Gastrocnemius medialis (tissue), 4 donors: ENCODE measurements at places on chromosomes 7 and 10. TPM values are rescaled to one million over a fixed set of nuclear protein-coding genes. Genes with fewer than 3 reads are reported as not detected.
A peak's percentile ranks its signal among the peaks of the same experiment; 100 is the strongest.

GRCh38 chr10:44065788-44066526 lies 318.9 kb downstream of the CXCL12 start:
- no peak for DNase-seq

DNA sequence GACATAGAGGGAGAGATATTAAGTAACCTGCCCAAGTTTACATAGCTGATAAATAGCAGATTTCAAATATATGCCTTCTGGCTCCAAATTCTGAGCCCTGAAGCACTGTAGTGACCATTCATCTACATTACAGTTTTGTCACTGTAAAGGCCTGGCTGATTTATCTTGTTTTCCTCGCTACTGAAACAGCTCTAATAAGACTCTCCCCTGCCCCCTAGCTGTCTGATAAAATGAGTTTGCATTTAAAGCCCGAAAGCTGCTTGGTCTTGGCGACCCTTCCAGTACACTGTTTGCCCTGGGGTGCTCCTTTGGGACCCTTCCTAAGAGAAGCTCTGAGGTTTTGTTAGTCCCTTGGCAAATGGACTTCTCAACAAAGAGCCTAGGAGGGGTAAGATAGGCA lies 59.7 kb upstream of the RAB11FIP2 start:
- no peak for DNase-seq

GRCh38 chr7:2864204-2864985 lies 20.3 kb upstream of the GNA12 start:
- DNase-seq = no peak

- DNase-seq = peak; percentile 65
Measured at GRCh38 chr10:72567421-72567820, 58.5 kb downstream of the MICU1 start.

DNA sequence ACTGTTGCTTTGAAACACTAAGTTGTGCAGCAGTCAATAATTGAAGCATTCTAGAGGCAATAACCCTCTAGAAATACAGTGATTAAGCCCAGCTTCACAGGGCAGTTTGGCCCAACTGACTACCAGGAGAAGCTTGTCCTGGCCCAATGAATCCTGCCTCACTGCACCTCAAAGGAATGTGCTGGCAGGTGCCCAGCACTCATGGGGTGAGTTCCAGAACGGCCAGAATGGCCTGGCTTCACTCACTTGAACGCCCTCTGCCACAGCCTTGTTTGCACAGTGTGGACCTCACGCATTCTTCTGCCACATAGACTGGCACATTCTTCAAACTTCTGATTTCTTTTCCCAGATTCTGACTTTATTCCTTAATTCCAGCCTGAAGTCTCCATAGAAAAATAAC lies 6.6 kb upstream of the ITIH2 start:
- DNase-seq = no peak

DNA sequence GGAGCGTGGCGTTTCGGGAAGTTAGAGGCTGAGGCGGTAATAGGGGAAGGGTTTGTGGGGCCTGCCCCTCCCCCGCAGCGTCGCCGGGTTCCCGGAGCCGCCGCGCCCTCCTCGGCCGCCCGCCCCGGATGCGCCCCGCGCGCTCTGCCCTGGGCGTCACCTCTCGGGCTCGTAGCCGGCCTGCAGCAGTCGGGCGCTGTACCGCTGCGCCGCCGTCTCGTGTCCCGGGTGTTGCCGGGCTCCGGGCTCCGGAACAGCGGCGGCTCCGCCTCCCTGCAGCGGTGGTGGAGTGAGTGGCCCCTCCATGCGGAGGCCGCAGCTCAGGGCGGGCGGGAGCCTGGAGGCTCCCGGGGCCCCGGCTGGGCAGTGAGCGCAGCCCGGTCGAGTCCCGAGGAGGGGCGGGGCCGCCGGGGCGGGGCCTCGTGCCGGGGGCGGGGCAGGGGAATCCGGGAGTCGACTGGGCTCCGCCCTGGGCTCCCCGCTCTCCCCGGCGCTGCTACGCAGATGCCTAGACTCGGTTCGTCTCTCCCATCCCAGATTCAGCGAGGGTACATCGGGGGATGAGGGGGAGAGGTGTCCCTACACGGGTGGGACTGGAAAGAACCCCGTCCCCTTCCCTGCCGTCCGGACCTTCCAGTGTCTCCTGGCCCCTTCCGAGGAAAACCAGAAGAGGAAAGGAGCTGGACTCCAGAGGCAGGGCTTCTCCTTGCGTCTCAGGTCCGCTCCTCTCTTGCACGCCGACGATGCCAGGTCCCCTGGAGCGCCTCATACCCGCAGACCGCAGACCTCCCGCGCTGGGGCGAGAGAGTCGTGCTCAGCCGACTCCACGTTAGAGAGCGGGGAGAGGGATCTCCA lies at the start of gene IMPDH1:
IMPDH1 (minus strand) TSS at position 387 of the 855 bp plus-strand sequence; CDS start at position 306, 81 bp downstream.
- peak; percentile 72 for DNase-seq

- DNase-seq = no peak
Measured at GRCh38 chr10:4941540-4942330, 21.5 kb upstream of the AKR1C1 start.

GRCh38 chr7:29256693-29257002 lies 62.1 kb downstream of the CHN2 start:
- no peak for DNase-seq

GRCh38 chr10:61542596-61542995 lies 89.4 kb upstream of the TMEM26 start:
- DNase-seq = no peak

- DNase-seq = no peak
Measured at GRCh38 chr10:122102869-122103525, 114.0 kb downstream of the TACC2 start.

GRCh38 chr10:16887565-16887964 lies 70.3 kb upstream of the RSU1 start:
- DNase-seq = no peak

GRCh38 chr10:51366044-51366443 lies 291.8 kb downstream of the PRKG1 start:
- DNase-seq = no peak

GRCh38 chr7:2537981-2538851 lies 17.1 kb downstream of the BRAT1 start:
- no peak for DNase-seq

DNA sequence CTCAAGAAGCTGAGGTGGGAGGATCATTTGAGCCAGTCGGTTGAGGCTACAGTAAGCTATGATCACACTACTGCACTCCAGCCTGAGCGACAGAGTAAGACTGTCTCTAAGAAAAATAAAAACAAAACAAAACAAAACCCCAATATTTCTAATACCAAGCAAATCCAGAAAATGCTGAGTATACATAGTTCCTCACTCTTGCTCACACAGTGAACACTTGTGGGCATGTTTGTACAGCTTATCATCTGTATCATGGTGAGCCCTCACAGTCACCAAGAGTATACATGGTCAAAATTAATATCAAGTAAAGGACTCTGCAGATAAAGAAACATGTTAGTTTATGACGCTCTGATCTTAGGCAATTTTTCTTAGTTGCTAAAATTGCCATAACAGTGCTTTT lies 41.5 kb upstream of the C10orf67 start:
- DNase-seq = no peak

- DNase-seq = no peak
Measured at GRCh38 chr7:136652635-136653370, 215.6 kb upstream of the CHRM2 start.

- no peak for DNase-seq
Measured at GRCh38 chr7:158663428-158663741, 41.2 kb downstream of the NCAPG2 start.

DNA sequence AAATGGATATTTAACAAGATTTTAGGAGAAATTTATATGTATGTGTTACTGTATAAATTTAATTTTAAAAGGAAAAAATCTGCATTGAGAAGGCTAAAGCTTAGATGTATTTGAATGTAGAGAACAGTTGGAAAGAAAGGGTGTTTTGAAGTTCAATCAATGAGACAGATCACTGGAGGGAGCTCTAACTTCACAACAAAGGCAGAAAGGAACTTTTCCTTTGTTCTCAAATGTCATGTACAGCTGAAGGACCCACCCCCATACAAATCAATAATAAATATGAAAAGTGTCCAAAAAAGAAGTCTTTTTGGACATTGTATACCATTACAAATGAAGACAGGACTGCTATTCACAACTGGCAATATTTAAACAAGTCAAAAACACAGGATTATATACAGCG lies 403.4 kb downstream of the DNAJB9 start:
- DNase-seq = no peak

GRCh38 chr10:46544989-46545791 lies 11.3 kb downstream of the GPRIN2 start:
- peak; percentile 0 for DNase-seq

- DNase-seq = no peak
Measured at GRCh38 chr10:5788969-5789368, 24.3 kb downstream of the GDI2 start.

GRCh38 chr7:144672869-144673268 lies 163.0 kb downstream of the TPK1 start:
- DNase-seq = no peak

- no peak for DNase-seq
Measured at GRCh38 chr7:92875719-92876118, 39.3 kb upstream of the CDK6 start.

- no peak for DNase-seq
Measured at GRCh38 chr7:46352004-46352954, 431.2 kb upstream of the IGFBP3 start.

The RBM48 gene
- total RNA-seq = 11.2 TPM

The PLPP4 gene
- total RNA-seq = not detected

The DKK1 gene
- total RNA-seq = not detected

The ASAH2 gene
- total RNA-seq = 1.4 TPM

The ZNF25 gene
- total RNA-seq = 35.0 TPM

The ENTPD1 gene
- total RNA-seq = 1.7 TPM

The MYL7 gene
- not detected for total RNA-seq

The PROSER2 gene
- 3.4 TPM for total RNA-seq

The BICC1 gene
- 9.4 TPM for total RNA-seq

The WNT16 gene
- total RNA-seq = not detected
